Stimulated activated CD8-positive, alpha-beta memory T cell treated with anti-CD3 and anti-CD28 coated beads, Interleukin-15, amount 100 ng/mL, for 4 hours (primary cell): ENCODE measurements at places on chromosomes 3 and 15.

- no peak for DNase-seq
Observed at GRCh38 chr15:47670365-47670764, 46.9 kb upstream of the SEMA6D start.

DNA sequence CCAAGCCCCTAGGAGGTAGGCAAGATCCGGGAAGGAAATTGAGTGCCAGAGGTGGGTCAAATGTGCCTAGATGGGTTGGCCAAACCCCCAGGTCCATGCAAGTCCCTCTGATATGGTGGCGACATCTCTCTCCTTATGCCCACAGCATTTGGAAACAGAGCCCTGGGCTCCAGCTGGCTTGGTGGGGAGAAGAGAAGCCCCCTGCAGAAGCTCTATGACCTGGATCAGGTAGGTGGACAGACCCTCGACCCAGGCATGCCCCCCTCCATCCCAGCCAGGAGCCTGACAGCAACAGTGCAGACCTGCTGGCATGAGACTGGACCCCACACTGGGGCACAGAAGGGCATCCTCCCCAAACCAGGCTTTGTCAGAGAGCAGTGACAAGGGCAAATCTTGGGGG lies 12.2 kb downstream of the CHST13 start:
- DNase-seq = no peak

- DNase-seq = no peak
Observed at GRCh38 chr3:45906681-45907407, 20.5 kb downstream of the CCR9 start.

DNA sequence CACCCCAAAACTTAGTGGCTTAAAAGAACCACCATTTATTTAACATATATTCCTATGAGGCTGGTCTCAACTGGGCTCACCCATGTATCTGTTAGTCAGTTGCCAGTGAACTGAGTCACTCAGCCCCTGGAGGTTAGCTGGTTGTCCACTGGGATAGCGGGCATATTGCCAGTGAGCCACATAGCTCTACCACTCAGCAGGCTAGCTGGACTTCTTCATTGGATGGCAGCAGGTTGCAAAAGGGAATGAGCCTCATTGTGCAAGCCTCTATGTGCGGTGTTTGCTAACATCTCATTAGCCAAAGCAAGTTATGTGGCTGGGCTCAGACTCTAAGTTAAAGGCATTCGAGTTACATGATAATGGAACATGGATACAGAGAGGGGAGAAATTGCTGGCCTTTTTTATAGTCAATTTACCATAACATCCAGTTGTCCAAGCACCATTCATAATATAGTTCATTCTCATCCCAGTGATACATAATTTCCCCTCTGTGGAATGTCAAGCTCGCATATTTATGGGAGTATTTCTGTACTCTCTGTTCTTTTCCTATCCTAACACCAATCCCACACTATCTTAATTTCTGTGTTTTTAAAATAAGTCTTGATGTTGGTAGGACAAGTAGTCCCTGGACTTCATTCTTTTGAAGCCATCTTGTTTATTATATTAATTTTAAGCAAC lies 8.7 kb downstream of the BTD start:
- DNase-seq = no peak

DNA sequence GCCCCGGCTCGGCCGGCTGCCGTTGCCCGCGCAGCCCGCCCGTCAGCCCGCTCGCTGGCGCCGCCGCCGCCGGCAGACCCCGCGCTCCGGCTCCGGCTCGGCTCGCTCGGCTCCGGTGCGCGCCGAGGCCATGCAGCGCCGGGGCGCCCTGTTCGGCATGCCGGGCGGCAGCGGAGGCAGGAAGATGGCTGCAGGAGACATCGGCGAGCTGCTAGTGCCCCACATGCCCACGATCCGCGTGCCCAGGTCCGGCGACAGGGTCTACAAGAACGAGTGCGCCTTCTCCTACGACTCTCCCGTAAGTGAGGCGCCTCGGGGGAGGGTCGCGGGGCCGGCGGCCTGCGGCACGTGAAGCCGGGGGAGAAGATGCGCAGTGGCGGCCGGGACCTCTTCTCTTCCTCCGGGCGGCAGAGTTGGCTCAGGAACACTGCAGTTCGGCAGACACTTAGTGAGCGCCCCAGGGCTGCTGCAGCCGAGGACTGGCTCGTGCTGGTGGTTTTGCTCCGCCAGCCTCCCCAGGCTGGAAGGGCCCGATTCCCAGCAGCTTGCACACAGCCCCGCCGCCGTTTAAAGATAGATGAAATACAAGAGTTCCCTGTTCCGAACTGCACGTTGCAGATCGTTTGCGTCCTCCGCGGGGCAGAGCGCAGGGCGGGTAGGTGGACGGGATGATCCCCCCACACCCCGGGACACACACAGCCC lies 407 bp downstream of the USP13 start:
- peak; percentile 41 for DNase-seq

GRCh38 chr3:69235882-69236281 lies 113.5 kb upstream of the LMOD3 start:
- no peak for DNase-seq

DNA sequence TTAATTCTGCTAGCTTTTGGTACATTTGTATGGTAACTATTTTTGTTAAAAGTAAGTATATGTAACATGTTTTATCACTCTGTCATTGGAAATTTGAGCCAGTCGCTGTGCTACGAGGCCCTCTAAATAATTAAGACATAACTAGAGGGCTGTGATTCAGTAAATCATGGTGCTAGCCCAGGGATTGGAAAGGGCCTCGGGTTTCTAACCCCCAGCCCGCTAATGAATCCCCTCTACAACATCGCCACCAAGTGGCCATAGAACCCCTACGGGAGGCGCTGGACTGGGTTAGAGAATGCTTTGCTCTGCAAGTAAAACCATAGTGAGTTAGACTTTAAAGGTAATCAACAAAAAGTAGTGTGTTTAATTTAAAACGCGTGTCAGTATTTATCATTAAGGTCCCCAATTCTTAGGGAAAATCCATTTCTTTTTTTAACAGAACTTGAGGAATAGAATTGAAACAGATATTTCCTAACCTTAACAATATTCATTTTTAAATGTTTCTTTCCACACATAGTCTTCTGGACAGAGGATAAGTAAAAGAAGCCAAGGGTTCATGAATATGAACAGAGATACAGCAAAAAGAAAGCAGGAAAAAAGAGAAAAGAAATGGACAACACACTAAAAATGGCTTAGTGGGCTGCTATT lies 744.7 kb downstream of the EPHA3 start:
- no peak for DNase-seq

DNA sequence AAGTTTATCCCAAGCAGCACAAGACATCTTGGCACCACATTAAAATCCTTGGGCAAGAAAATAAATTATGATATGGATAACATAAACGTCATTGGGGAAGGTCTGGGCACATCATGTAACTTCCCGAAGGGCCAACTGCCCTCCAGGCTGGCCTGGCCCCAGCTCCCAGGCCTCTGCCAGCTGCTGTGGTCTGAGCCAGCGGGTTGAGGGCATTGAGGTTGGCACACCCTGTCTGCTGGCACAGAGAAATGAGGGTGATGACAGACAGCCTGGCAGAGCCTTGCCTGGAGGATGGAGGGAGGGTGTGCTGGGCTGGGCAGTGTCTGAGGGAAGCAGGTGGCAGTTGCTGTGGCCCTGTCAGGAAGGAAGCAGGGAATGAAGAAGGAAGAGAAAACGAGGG lies 3.3 kb upstream of the RBSN start:
- no peak for DNase-seq
